ENCODE measurements at places on chromosomes 11 and 22. TPM values are rescaled to one million over a fixed set of nuclear protein-coding genes. Genes with fewer than 3 reads are reported as not detected.
A peak's percentile ranks its signal among the peaks of the same experiment; 100 is the strongest.

GRCh38 chr11:122717264-122717867, 61.8 kb downstream of the UBASH3B start:
- H3K36me3 ChIP-seq: peaks cover 25% of the 10 kb centered on the region
- H3K27me3 ChIP-seq: no peaks in the 10 kb centered on the region
- H3K4me1 ChIP-seq: peaks cover 82% of the 10 kb centered on the region

GRCh38 chr11:33742249-33742851, 6.1 kb upstream of the CD59 start:
- peaks cover 2% of the 10 kb centered on the region for H3K4me1 ChIP-seq
- no peak overlapping the region for H3K27ac ChIP-seq
- no peaks in the 10 kb centered on the region for H3K27me3 ChIP-seq

- peaks cover 6% of the 10 kb centered on the region for H3K36me3 ChIP-seq
- no peak for DNase-seq
- H3K27me3 ChIP-seq: no peaks in the 10 kb centered on the region
- H3K4me1 ChIP-seq: peaks cover 16% of the 10 kb centered on the region
Observed at GRCh38 chr11:82889133-82890001, 10.9 kb downstream of the PRCP start.

The GNG3 gene
- total RNA-seq: not detected

The RFPL3 gene
- not detected for total RNA-seq

GRCh38 chr11:15555161-15555560, 440.4 kb downstream of the INSC start:
- no peak for DNase-seq
- H3K4me3 ChIP-seq: no peak overlapping the region
- H3K27me3 ChIP-seq: peaks cover 8% of the 10 kb centered on the region
- H3K27ac ChIP-seq: no peak overlapping the region

DNA sequence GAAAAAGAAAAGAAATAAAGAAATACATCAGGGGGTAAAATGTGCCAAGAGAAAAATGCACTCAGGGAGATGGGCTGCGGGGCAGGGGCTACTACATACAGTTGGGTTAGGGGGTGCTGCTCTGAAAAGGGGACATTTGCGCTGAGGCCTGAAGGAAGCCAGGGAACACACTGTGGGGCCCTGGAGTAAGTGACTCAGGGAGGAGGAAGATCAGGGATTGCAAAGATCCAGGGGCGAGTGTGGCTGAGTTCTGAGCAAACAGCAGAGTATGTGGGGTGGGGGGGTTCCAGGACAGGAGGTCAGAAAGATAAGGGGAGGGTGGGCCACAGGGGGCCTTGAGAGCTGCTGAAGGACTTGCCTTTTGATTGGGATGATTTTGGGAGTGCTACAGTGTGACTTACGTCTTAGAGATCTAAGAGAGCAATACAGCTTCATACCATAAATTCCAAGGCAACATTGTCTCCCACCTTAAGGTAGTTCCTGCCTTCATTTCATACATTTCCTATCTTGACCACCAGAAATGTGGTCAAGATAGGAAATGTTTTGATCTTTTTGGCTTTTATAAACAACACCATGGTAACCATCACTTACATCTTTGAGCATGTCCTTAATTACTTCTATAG, 5.8 kb downstream of the A4GALT start:
- peaks cover 10% of the 10 kb centered on the region for H3K4me1 ChIP-seq
- peaks cover 53% of the 10 kb centered on the region for H3K27me3 ChIP-seq
- H3K36me3 ChIP-seq: no peaks in the 10 kb centered on the region
- H3K4me3 ChIP-seq: no peak overlapping the region

- peaks cover 16% of the 10 kb centered on the region for H3K27me3 ChIP-seq
- no peak overlapping the region for H3K4me3 ChIP-seq
- no peak for DNase-seq
- no peaks in the 10 kb centered on the region for H3K36me3 ChIP-seq
Observed at GRCh38 chr11:94782446-94782845, 14.3 kb downstream of the AMOTL1 start.

GRCh38 chr11:124798991-124799347, 1.2 kb downstream of the MSANTD2 start:
- no peak for DNase-seq
- peak overlapping the region; percentile 91 for H3K4me3 ChIP-seq
- no peaks in the 10 kb centered on the region for H3K27me3 ChIP-seq
- H3K4me1 ChIP-seq: peaks cover 28% of the 10 kb centered on the region
